ENCODE measurements at places on chromosomes 1 and 21.

GRCh38 chr1:69263921-69264391, 303.8 kb upstream of the LRRC7 start:
- DNase-seq = no peak

GRCh38 chr21:16102113-16102512, 372.3 kb downstream of the USP25 start:
- DNase-seq = no peak

DNA sequence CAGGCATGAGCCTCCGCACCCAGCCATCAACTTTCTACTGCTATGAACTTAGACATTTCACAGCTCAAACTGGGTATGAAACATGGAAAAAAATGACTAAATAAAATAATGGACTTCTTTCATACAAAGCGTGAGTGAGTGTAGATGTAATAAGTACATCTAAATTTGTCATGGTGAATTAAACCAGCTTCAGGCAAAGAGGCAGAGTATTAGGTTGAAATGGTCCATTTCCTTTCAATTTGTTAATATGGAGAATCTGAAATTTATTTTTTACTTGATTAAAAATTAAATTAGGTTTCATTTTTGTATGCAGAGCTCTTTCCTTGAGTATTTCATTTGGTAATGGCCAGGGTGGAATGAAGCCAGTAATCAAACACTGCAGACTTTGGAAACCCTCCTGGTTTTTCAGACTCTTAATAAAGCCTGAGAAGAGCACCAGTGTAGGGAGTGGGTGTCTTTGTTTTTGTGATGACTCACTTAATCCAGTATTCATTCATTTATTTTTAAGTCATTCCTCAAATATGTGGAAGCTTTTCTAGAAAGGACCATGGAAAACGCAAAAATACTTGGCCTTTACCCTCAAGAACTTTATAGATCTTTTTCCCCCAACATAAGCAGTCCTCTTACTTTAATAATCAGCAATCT, 49.2 kb downstream of the ALG14 start:
- no peak for DNase-seq

- DNase-seq = no peak
Observed at GRCh38 chr1:193256019-193256418, 69.6 kb upstream of the B3GALT2 start.

- DNase-seq = no peak
Observed at GRCh38 chr1:67605209-67605780, 79.7 kb upstream of the GADD45A start.

DNA sequence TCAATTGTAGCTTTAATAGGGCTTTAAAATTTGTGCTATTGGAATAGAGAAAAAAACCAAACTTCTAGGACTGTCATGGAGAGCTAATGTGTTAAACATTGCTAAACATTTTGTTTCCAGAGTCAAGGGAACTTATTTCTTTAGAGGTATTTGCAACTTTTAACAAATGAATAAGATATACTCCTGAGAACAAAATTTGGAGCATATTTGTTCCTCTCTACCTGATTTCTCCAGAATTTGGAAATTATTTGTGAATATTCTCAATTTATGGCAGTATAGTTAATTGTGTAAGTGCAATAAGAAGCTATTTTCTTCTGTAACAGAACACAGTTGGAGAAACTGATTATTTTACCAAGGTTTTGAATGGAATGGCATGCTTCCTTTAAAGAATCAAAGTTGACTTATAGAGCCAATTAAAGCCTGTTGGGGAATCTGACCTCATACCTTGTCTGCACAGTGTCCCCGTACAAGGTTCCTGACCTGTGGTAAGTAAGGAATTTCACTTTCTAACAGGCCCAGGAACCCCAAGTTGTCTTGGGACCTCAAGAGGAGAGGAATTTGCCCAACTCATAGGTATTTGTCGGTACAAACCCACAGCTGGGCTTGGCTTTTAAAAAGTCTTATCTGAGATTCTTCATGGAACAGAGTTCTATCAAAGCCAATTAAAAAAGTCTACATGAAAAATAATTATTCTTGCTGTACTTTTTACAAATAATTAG, 72.6 kb upstream of the CSF1 start:
- DNase-seq = no peak

GRCh38 chr1:87167848-87168525, 160.7 kb upstream of the LMO4 start:
- DNase-seq = no peak

DNA sequence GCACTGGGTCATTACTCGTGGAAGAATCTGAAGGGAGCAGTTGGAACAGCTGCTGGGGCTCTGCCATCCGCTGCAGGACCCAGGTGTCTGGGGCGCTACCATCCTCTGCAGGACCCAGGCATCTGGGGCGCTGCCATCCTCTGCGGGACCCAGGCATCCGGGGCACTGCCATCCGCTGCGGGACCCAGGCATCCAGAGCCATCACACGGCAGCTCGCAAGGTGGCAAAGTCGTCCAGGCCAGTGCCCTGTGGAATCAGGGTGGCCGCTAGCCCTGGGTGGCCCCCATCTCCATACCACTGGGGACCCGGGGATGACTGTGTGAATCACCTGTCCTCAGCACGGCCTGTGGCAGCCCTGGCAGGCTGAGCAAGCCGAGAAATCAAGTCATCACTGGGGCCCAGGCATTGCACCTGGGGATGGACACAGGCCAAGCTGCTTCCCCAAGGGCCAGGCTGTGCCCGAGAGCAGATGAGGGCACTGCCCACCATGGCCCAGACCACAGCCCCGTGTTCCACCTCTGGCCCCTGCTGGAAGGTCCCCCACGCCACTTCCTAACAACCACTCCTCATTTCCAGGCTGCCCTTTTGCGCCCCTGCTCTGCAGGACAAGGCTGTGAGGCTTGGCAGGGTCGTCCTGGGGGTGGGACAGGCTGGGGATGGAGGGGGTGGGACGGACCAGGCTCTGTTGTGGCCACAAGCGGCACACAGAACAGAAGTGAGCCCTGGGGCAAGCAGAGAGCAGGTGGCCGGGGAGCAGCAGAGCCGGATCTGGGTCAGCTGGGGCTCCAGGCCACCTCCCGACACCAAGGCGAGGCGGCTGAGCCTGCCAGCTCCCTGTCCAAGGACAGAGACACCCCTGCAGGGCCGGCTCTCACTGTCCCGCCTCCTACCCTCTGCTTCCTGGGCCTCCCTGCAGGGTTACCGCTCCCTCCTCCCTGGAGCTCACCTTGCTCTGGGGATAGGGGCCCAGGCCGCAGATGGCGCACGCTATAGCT, 12.7 kb downstream of the GABRD start:
- DNase-seq = no peak

GRCh38 chr1:233257786-233258185, 37.7 kb downstream of the PCNX2 start:
- no peak for DNase-seq

DNA sequence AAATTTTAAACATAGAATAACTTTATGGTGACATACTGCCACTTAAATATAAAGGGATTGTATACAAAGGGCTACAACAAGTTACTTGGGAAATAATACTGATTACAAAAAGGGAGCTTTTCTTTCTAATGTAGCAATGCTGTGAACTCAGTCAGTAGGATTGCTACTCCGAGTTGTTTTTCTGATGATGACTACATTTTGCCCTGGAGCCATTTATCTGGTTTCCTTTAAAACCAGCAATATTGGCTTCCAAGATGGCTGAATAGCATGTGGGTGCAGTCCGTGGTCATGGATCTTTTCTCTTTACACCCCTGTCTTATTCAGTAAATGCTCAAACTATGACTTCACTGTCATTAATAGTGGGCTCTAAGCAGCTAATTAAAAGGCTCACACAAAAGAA, 92.6 kb upstream of the NEK7 start:
- DNase-seq = no peak

- DNase-seq = no peak
Observed at GRCh38 chr1:9452516-9453140, 86.6 kb upstream of the SLC25A33 start.

- no peak for DNase-seq
Observed at GRCh38 chr21:42125571-42126544, 54.7 kb downstream of the UMODL1 start.

DNA sequence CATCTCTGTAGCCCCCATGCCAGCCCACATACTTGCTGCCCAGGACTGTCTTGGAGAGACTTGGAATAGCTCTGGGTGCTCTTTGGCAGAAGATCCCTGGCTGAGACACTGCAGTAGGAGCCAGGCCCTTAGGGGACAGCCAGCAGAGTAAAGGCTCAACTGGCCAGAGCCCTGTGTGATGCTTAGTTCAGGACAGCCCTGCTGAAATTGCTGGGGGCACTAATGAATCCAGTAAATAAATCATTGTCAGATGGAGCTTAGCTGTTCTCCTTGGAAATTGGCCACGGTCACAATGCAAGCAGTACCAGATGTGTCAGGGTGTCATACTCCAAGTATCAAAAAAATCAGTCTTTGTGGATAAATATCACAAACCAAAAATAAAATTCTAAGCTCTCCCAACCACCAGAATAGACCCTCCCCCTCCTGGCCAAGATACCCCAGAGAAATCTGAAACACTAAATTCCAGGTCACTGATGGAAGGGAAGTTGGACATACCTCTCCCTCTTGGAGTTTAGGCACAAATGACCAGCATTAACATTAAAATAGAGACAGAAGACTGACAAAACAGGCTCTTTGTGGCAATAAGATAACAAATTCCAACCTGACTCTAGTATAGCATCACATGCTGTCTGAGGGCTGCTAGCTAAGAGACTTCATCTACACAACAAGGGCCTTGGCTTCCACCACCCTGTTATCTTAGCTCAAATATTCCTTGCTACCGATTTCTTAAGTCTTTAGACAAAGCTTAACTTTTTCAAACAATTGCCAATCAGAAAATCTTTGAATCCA, 83.2 kb upstream of the DNAH14 start:
- no peak for DNase-seq

GRCh38 chr1:108100148-108100547, 100.0 kb downstream of the SLC25A24 start:
- no peak for DNase-seq

DNA sequence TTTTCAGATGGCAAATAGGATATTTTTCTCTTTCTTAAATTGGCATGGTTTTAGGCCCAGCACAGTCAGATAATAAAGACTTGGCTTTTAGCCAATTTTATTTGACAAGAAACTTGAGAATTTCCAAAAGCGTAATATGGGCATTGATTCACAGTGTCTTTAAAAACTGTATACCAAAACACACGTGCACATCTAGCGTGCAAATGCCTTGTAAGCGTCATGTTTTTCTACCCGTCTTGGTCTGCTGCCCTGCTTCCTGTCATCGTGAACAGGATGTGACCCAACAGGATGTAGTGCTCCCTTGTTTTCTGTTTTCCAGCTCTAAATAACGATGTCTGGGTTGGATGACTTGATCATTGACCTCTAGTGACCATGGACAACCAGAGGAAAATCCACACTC, 24.7 kb upstream of the SLC44A3 start:
- DNase-seq = no peak

DNA sequence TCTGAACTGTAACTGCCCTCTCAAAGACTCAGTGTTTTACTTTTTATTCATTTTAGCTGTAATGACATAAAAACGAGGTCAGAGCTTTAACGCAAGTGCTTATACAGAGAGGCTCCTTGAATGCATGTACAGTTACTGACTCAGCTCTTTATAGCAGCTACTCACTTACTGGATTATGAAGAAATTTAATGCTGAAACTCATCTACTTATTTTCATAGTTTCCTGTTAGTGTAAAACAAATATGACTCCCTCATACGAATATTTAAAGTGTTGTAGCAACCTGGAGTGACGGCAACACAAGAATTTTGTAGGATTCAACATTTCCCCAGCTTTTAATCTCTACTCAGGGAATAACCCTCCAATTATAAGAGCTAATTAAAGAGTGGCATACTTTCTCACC, 32.7 kb downstream of the ADSS2 start:
- no peak for DNase-seq

DNA sequence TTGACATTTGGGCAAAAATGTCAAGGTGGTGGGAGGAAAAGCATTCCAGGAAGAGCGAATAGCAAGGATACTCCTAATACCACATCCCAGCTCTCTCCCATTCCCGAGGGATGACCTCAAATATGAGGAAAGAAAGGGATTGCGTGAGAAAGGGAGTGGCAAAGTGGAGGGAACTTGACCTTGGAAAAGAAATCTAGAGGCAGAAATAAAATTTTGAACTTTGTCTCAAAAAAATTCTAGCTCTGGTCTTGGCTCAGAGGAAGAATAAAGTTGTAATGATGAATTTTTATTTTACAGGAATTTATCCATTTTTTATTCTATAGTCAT, 127.8 kb downstream of the TBX19 start:
- DNase-seq = no peak

- DNase-seq = no peak
Observed at GRCh38 chr1:209648931-209649776, 3.1 kb downstream of the LAMB3 start.

DNA sequence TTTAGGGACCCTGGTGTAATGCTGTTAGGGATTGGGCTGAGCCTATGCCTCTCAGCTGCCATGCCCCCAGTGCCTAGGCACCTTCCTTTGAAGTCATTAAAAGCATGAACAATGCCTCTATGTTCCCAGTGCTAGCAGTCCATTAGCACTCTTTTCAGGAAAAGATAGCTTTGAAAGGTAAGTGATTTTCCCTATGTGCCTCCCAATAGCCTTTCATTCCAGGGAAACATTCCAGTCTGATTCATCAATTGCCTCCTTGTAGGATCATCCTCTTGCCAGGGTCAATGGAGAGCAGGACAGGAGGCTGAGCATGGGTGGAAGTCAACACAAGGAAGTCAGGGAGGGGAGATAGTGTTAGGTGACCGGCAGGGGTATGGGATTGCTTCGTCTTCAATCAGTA, 8.6 kb upstream of the IGSF21 start:
- no peak for DNase-seq

- DNase-seq = no peak
Observed at GRCh38 chr21:33230545-33231324, 997 bp downstream of the IFNAR2 start.

DNA sequence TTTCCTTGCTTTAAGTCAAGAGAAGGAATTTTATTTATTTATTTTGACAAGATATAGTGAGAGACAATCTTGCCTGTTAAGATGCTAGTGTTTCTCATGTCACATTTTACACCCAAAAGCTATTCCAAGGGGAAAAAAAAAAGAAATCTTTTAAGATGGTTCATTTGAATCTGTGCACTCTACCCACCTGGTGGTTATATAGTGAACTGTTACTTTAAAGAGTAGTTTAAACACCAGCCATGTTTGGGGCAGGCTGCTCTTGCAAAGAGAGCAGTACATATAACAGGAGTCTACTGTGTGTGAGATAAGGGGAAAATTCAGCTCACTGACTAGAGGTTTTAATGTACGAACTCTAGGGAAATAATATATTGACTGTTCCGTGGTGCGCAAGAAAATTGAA, 3.3 kb upstream of the ELAVL4 start:
- no peak for DNase-seq

GRCh38 chr1:160210561-160210960, 5.4 kb downstream of the PEA15 start:
- no peak for DNase-seq

DNA sequence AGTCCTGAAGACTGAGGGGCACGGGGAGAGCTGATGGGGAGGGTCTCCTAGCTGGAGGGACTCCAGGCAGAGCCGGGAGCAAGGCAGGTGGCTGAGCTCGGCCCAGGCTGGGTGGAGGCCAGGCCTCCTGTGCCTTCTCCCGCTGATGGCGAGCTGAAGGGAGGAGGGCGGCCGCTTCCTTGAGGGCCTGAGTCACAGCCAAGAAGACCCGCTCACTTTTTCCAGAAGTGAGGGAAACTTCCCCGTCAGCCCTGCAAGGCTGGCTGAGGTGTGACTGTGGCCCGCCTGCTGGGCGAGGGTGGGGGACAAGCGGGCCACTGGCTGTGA, 1.7 kb upstream of the VWA1 start:
- DNase-seq = no peak

GRCh38 chr1:202593845-202594244, 116.4 kb downstream of the SYT2 start:
- DNase-seq = no peak

- DNase-seq = no peak
Observed at GRCh38 chr1:157301477-157302198, 163.4 kb upstream of the ETV3 start.

- no peak for DNase-seq
Observed at GRCh38 chr1:210841926-210842625, 291.9 kb downstream of the KCNH1 start.
